ENCODE measurements at places on chromosomes 7 and 10. TPM values are rescaled to one million over a fixed set of nuclear protein-coding genes. Genes with fewer than 3 reads are reported as not detected.
A peak's percentile ranks its signal among the peaks of the same experiment; 100 is the strongest.

- DNase-seq = no peak
Observed at GRCh38 chr10:76230921-76231285, 799.5 kb downstream of the LRMDA start.

DNA sequence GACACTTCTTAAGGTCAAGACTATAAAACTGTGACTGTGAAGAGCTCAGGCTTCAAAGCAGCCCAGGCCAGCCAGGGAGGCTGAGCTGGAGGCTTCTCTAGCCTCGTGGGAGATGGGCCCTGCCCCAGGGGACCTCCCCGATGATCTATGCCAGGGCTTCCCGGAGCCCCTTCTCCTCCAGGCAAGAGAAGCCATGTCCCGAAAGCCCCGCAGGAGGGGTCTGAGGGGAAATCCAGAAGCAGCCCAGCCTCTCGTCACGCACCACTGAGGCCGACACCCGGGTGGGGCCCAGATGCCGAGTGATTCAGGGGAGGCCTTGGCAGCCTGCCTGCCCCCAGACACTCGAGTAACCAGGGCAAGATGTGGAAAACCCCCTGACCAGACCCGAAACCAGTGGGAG, 63.7 kb downstream of the PROSER2 start:
- no peak for DNase-seq

DNA sequence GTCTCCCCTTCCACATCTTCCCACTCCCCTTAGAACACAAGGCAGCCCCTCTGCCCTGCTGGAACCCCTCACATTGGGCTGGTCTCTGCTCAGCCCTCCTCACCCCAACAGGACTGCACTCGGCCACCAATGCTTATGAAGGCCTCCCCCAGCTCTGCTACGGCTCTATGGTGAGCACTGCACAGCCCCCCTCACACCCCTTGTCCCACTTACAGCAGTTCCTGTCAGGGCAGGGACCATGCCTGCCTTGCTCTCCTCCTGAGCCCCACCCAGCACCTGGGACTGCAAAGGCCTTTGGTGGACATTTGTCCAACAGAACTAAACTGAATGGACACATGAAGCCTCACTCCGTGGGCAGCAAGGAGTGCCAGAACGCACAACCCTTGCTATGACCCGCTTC, 171.9 kb downstream of the GRID1 start:
- DNase-seq = no peak

- DNase-seq = no peak
Observed at GRCh38 chr7:22811746-22812280, 10.8 kb downstream of the TOMM7 start.

DNA sequence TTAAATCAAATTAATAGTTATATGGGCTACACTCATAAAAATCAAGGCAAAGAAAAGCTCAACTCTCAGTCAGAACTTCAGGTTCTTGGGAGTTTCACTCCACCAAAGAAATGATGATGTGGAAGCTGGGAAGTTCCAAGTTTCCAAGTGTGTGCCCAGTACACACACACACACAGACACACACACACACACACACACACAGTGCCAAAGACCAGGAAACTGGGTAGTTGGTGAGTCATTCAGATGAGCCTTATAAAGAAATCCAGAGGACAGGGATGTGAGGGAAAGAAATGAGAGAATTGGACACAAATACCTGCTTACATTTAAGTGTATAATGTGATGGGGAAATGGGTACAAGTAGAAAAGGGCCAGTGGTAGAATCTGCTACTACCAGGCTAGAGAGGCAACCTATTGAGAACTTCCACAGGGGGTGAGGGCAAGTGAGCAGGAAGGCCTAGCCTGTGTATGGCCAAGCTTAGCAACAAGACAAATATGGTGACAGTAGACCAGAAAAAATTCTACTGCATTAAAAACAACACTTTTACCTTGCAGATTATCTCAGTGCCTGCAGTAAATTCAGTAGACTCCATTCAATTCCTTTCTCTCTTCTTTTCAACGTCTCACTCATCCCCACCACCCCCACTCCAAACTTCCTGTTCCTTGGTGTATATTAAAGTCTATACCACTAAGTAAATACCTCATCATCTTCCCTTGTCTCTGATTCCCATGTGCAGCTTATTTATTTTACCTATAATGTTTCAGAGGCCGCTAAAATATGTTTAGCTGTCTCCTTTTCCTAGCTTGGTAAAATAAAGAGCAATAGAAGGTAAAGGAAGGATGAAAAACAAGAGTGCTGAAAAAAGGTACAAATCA, 95.0 kb downstream of the CABCOCO1 start:
- peak; percentile 74 for DNase-seq

DNA sequence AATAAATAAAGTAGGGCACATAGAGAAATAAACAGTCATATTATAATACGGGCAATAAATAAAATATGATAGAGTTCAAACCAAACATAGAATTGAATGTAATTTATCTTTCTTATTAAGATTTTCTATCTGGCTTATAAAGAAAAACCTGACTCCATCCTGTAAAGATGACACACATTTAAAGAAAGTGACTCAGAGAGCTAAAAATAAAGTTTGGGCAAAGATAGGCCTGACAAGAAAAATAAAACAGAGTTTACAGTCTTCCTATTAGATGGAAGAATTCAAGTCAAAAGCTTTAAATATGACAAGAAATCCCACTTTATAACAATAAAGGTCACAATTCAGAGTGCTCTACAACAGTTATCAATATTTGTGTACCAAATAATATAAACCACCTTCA, 580.6 kb downstream of the PHTF2 start:
- DNase-seq = peak; percentile 52

The ZNF488 gene
- total RNA-seq = not detected

The PNLIPRP2 gene
- total RNA-seq = not detected

DNA sequence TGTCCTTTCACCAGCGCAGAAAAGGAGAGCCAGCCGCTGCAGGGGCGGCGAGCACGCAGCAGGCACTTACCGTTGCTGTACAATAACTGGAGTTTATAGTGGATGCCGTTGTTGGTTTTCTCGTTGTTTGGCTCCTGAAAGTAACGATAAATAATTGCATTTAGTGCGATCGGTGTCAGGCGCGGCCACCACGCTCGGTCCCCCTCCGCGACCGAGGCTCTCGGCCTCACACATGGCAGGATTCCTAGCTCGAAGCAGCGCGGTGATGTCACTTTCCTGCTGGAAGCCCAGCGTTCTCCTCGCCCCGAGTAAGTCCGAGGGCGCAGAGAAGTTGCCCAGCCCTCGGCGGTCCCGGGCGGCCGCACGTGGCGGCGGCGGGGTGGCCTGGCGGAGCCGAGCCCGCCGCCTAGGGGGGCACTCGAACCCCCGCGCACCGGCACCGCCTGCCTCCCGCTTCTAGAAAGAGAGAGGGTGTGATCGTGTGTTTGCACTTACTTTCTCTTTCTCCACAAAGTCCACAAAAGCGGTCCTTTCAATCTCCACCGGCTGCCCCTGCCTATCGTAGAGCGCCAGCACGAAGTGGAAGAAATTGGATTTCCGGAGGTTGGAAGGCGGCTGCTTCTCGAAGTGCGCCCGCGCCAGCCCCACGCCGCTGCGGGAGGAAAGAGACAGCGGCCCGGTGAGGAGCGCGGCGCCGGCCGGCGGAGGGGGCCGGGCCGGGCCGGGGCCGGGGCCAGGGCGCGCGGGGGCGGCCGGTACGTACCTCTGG, 1.0 kb downstream of the EBF3 start:
- DNase-seq = no peak

GRCh38 chr10:16909271-16909767, 92.1 kb upstream of the RSU1 start:
- peak; percentile 15 for DNase-seq

The SEMA3D gene
- total RNA-seq = 20.1 TPM

- DNase-seq = no peak
Observed at GRCh38 chr7:128287556-128287955, 46.5 kb downstream of the LEP start.

DNA sequence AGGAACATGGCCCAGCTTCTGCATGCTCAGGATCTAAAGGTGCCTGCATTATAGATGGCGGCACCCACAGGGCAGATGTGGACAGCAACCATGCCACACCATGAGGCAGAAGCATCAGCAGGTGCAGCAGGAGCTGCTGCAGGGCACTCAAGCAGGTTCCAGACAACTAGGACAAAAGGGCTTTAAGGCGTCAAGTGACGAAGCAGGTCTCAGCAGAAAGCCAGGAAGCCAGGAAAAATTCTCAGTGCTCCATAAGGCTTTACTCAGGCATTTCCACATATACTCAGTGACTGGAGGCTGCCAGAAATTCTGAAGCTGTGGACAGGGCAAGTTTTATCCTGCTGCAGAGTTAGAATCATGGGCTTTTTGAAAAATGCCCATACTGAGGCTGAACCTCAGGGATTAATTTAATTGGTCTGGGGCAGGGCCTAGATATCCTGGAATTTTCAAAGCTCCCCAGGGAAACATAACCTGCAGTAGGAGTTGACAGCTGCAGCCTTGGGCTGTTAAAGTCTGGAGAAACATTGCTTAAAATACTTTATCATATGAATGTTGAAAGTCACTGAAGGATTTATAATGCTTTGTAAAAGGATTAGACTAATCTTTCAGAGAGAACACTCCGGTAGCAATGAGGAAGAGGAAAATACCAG, 68.1 kb upstream of the RNF148 start:
- no peak for DNase-seq

- DNase-seq = no peak
Observed at GRCh38 chr10:116316503-116316902, 7.7 kb upstream of the CCDC172 start.

DNA sequence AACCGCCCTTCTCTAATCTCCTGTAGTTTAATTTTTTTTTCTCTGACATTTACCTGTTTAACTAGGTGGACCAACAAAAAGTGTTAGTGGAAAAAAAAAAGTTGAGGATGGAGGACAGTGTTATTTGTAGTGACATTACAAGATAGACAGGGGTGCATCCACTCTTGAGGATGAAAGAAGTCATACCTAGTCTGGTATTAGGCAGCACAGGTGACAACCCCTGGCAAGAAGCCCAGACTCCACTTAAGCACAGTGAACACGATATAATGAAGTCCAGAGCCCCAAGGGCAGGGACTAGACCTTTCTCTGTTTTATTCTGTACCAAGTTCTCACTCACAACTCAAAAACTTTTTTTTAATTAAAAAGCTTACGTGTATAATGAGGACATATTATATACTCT, 268.4 kb downstream of the GPR37 start:
- DNase-seq = no peak

The LEP gene
- not detected for total RNA-seq

GRCh38 chr7:13259930-13260329, 572.5 kb downstream of the ARL4A start:
- DNase-seq = no peak

GRCh38 chr10:18222866-18223265, 82.6 kb downstream of the CACNB2 start:
- DNase-seq = no peak

GRCh38 chr7:139641337-139641992, 118.0 kb downstream of the CLEC2L start:
- DNase-seq = no peak

DNA sequence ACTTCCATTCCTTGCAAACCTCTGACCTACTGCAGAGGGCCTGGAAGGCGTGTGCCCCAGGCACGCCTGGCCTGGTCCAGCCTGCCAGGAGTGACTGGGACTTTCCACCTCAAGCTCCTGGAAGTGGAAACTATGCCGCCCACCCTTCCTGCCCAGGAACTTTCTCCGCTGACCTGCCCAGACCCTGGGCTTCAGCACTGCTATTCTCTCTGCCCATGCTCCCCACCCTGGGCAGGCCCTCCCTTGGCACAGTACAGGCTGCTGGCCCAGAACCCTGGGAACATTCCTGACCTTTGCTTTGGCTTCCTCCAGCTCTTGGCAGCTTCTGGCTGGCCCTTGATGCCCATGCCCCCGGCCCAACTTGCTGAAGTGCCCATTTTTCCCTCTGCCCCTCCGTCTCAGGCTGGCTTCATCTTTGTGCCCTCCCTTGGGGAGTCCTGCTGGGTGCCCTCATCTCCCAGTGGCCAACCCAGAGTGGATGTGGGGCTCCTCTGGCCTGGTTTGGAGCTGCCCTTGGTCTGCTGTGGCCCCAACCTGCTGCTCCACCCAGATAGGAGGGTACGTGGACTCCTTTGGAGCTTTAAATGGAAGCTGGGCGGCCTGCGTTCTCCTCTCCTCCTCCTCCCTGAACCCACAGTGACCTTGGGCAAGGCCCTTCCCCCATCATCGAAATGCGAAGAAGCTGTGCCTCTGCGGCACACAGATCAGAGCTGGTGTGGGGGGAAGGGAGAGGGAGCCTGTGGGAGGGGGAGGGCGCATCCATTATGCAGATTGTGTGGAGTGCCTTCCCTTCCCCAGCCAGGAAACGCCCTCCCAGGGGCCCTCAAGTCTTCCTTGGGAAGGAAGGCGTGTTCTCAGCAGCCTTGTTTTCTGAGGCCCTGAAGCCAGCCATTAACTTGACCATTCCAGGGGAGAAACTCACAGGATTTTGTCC, 3.4 kb downstream of the MMRN2 start:
- no peak for DNase-seq

DNA sequence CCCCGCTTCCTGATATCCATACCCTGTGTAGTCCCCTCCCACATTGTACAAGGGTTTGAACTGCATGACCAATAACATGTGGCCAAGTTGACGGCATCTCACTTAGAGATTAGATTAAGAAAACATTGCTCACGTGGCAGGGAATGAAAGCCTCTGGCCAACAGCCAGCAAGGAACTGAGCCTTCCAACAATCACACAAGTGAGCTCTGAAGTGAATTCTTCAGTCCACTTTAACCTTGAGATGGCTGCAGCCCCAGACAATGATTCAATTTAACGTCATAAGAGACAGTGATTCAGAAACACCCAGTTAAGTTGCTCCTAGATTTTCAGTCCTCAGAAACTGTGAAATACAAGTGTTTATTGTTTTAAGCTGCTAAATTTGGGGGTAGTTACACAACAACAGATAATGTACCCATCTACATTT, 165.9 kb upstream of the PLXNA4 start:
- peak; percentile 86 for DNase-seq

- no peak for DNase-seq
Observed at GRCh38 chr10:86671985-86672710, 3.8 kb downstream of the LDB3 start.

The TMEM209 gene
- total RNA-seq = 12.2 TPM

DNA sequence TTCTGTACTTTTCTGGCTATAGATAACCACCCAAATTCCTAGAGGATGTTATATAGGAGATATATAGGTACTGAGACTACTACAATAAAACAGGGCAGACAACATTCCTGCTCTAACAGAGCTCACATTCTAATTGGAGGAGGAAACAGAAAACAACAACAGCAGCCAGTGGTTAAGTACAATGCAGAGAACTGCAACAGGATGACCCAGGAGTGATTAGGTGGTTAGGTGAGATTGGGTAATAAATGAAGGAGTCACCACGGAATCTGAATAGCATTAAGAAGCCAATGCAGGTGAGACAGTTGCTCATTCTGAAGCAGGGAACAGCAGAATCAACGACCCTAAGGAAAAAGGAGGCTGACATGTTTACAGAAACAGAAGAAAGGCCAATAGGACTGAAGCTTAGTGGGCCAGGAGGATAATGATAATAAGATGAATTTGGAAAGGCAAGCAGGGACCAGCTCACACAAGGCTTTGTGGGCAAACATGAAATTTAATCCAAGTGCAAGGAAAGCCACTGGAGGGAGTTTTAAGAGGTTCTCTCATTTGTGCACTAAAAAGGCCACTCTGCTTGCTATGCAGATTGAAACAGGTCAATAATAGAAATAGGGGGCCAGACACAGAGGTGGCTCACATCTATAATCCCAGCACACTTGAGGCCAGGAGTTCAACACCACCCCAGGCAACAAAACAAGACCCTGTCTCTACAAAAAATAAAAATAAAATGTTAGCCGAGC, 16.9 kb upstream of the REEP3 start:
- no peak for DNase-seq

The SFMBT2 gene
- total RNA-seq = 0.12 TPM

All from HFFc6 (cell line).